ENCODE measurements at places on chromosomes 6 and 20.
A peak's percentile ranks its signal among the peaks of the same experiment; 100 is the strongest.

DNA sequence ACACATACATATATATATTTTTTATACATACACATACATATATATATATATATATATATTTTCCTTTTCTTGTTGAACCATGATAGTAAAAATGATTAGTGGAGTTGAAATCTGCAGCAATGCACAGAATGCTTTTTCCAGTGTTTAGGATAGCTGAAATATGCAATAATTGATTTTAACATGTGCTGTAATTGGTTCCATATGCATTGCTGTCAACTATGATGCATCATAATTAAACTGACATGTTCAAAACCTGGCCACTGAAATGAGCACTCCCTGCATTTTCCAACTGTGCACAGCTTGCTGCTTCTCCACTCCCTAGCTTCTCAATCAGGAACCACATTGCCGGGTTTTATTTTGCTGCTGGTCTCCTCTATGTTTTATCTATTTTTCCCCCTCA lies 358.3 kb downstream of the PAX1 start:
- no peaks in the 10 kb centered on the region for H3K4me1 ChIP-seq
- H3K27ac ChIP-seq, result no peak overlapping the region
- H3K27me3 ChIP-seq, result no peaks in the 10 kb centered on the region

- DNase-seq, result no peak
- H3K36me3 ChIP-seq, result peaks cover 22% of the 10 kb centered on the region
- H3K27ac ChIP-seq, result no peak overlapping the region
- no peaks in the 10 kb centered on the region for H3K4me1 ChIP-seq
Measured at GRCh38 chr20:31788578-31788977, 30.6 kb upstream of the MYLK2 start.

DNA sequence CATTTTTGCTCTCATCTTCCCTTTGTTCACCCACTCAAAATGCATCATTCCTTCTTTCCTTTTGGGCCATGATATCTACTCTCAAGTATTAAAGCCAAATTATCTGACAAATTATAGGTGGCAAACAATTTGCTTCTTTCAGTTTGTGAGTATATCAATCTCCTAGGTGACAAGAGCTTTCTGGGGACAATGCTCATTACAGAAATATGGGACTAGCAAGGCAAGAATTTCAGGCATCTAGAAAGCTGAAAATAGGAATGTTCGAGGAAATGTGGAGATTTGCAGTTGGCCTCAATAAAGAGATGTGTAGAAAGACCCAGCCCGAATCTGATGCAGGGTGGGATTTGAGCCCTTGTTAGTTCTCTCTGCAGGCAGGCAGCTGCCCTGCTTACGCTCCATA lies 71.8 kb downstream of the ALDH8A1 start:
- H3K36me3 ChIP-seq, result no peaks in the 10 kb centered on the region
- no peak overlapping the region for H3K27ac ChIP-seq
- no peak for DNase-seq
- H3K4me1 ChIP-seq, result peaks cover 16% of the 10 kb centered on the region
- H3K4me3 ChIP-seq, result no peak overlapping the region

DNA sequence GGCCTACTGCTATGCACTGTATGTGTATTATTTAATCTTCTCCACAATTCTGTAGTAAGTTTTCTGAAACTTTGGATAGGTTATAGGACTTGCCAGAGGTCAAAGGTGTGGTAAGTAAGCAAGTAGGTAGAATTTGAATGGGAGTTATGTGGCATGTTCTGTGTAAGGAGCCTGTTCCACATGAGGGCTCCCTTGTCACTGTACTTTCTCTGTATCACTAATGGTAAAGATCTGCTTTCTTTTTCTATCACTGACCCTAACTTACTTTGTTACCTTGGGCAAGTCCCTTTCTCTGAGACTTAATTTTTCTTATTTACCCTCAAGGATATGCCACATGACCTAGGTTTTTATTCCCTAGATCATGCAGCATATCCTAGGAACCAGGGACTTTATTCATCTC lies 50.3 kb downstream of the EIF2S2 start:
- peaks cover 18% of the 10 kb centered on the region for H3K4me1 ChIP-seq
- no peak overlapping the region for H3K4me3 ChIP-seq
- H3K27ac ChIP-seq, result no peak overlapping the region

GRCh38 chr20:46674253-46675083 lies 14.8 kb downstream of the TP53RK start:
- no peak for DNase-seq
- H3K4me3 ChIP-seq, result no peak overlapping the region
- H3K27ac ChIP-seq, result no peak overlapping the region
- H3K36me3 ChIP-seq, result peaks cover 14% of the 10 kb centered on the region

GRCh38 chr6:6825193-6825784 lies 236.8 kb downstream of the LY86 start:
- H3K27ac ChIP-seq, result no peak overlapping the region
- peaks cover 7% of the 10 kb centered on the region for H3K4me1 ChIP-seq
- no peak for DNase-seq
- H3K36me3 ChIP-seq, result no peaks in the 10 kb centered on the region
- H3K4me3 ChIP-seq, result no peak overlapping the region
- peaks cover 19% of the 10 kb centered on the region for H3K27me3 ChIP-seq

GRCh38 chr6:107237992-107238660 lies 122.8 kb upstream of the BEND3 start:
- no peak for DNase-seq
- no peaks in the 10 kb centered on the region for H3K27me3 ChIP-seq
- peaks cover 30% of the 10 kb centered on the region for H3K36me3 ChIP-seq
- no peak overlapping the region for H3K4me3 ChIP-seq
- no peak overlapping the region for H3K27ac ChIP-seq
- peaks cover 5% of the 10 kb centered on the region for H3K4me1 ChIP-seq

DNA sequence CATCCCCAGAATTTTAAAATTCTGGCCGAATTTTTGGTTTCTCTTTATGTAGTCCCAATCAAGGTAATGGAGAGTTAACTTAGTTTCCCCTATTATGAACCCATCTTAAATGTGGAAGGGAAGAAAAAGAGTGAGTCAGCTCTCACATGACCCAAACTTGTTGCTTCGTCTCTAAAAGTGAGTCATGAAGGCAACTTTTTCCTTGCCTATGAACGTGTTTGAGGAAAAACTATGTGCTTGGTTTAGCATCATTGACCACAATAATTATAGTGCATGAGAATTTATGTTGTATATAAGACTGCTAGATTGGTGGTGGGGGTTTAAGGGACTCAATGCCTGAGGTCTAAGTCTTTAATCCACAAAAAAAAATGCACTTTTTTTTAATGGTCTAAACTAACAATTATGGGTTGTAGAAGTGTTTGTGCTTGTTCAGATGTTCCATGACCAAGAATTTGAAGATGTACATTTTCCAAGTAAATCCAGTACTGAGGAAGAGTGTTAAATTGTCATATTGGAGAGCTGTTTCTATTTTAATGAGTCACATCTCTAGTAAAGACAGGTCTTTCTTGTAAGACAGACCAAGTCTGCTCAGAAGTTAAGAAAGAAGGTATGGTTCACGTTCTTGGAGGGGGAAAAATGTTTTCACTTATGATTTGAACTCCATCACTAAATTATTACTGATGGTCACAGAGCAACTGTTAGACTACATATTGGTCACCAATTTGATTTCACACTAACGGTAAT lies 409.9 kb upstream of the MARCKS start:
- no peaks in the 10 kb centered on the region for H3K27me3 ChIP-seq
- peaks cover 22% of the 10 kb centered on the region for H3K4me1 ChIP-seq
- H3K4me3 ChIP-seq, result no peak overlapping the region
- no peak for DNase-seq

DNA sequence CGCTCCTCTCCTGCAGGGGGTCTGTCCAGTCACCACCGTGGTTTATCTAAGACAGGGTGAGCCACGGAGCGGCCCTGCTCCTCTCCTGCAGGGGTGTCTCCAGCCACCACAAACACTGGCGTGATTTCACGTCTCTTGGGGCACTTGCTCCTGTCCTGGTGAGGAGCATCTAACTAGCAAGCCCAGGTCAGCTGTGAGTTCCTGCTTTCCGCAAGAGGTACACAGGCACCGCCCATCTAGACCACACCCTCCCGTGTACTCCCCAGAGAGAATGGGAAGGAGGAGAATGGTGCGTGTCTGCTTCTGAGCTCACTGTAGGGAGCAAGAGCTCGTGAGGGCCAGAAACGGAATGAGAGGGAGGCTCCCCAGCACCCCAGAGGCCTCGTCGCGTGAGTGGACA lies 40.7 kb downstream of the DACT2 start:
- DNase-seq, result no peak
- no peak overlapping the region for H3K4me3 ChIP-seq
- H3K27ac ChIP-seq, result no peak overlapping the region
- H3K27me3 ChIP-seq, result peaks cover 49% of the 10 kb centered on the region

DNA sequence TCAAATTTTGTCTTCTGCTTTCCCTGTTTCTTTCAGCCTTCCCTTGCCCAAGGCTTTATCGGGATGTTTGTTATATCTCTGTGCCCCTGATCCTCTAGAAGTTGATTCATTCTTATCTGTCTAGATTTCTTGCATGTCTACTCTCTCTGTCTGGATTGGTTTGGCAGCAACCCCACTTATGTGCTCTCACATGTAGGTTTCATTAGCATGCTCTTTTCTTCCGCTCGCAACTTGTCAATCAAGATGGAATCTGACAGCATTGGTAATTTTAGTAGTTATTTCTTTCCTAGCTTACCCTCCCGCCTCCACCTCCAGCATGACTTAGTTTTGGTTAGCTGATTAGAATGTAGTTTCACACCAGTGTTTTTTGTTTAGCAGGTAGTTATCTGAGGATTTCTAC lies 39.3 kb downstream of the LRRC1 start:
- peaks cover 38% of the 10 kb centered on the region for H3K4me1 ChIP-seq
- DNase-seq, result no peak
- H3K4me3 ChIP-seq, result no peak overlapping the region
- H3K36me3 ChIP-seq, result no peaks in the 10 kb centered on the region
- H3K27me3 ChIP-seq, result no peaks in the 10 kb centered on the region

- no peak for DNase-seq
- H3K4me3 ChIP-seq, result no peak overlapping the region
- peaks cover 26% of the 10 kb centered on the region for H3K4me1 ChIP-seq
- no peaks in the 10 kb centered on the region for H3K27me3 ChIP-seq
- H3K36me3 ChIP-seq, result peaks cover 6% of the 10 kb centered on the region
- no peak overlapping the region for H3K27ac ChIP-seq
Measured at GRCh38 chr20:17675519-17676377, 6.3 kb downstream of the RRBP1 start.

GRCh38 chr6:13091192-13091591 lies 237.1 kb downstream of the TBC1D7 start:
- no peaks in the 10 kb centered on the region for H3K36me3 ChIP-seq
- H3K27ac ChIP-seq, result no peak overlapping the region
- no peak for DNase-seq
- H3K4me3 ChIP-seq, result no peak overlapping the region

GRCh38 chr20:31674895-31675827 lies 37.4 kb downstream of the COX4I2 start:
- peak overlapping the region; percentile 64 for H3K27ac ChIP-seq
- no peak overlapping the region for H3K4me3 ChIP-seq
- peaks cover 2% of the 10 kb centered on the region for H3K36me3 ChIP-seq
- DNase-seq, result no peak

GRCh38 chr20:846894-847278 lies 13.4 kb downstream of the FAM110A start:
- no peak overlapping the region for H3K4me3 ChIP-seq
- H3K36me3 ChIP-seq, result peaks cover 5% of the 10 kb centered on the region
- peaks cover 13% of the 10 kb centered on the region for H3K27me3 ChIP-seq
- H3K4me1 ChIP-seq, result peaks cover 14% of the 10 kb centered on the region
- DNase-seq, result no peak
- no peak overlapping the region for H3K27ac ChIP-seq

DNA sequence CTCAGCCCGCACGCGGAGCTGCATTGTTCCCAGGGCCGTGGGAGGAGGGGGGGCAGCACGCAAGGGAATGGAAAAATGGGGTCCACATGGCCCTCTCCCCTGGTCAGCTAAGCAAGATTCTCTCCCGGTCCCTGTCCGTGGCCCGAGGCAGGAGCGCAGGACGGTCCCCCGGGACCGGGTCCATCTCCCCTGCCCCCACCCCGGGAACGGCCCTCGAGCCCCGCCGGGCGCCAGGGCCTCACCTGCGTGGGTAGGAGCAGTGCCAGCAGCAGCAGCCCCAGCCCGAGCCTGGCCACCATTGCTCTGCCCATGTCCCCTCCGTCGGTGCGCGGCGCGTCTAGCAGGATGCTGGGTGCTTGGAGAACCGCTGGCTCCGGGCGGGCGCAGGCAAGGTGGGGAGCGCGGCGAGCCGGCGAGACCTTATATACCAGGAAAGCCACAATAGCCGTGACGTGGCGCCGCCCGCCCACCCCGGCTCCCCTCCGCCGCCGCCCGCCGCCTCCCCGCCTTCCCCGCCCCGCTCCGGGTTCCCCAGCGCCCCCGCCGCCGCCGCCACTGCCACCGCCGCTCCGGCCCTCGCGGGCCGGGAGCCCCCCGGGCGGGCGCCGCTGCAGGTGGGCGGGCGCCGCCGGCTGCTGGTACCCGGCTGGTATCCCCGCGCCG lies at the start of gene CD24:
TSS of gene CD24 (minus strand) at position 394 of the 663 bp plus-strand sequence. CDS start at position 311, 83 bp downstream.
- H3K4me3 ChIP-seq, result peak within 1 kb of the TSS; percentile 97
- H3K36me3 ChIP-seq, result peaks cover 14% of the 10 kb centered on the region
- peaks cover 23% of the 10 kb centered on the region for H3K4me1 ChIP-seq
- peaks cover 7% of the 10 kb centered on the region for H3K27me3 ChIP-seq
- peak within 1 kb of the TSS; percentile 96 for H3K27ac ChIP-seq

Measured in mesothelial cell of epicardium (in vitro differentiated cells).